ENCODE measurements at places on chromosomes 11 and 22.

DNA sequence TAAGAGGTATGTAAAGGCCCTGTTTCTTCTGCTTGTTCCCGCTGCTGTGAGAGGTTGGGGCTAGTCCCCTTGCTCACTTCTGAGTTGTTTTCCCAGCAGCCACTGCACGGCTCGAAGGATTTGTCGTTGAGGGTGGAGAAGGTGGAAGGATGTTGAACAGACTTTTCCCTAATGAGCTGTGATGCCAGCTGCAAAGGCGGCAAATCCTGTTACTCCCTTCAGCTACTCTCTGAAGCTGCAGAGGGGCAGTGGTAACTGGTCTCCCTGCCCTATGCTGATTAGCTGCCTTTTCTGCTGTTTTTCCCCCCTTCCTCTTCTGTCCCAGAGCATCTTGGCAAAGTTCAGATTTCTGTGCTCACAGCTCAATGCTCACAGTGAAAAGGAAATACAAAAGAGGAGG is 90.4 kb upstream of the SLC25A18 start:
- DNase-seq, result no peak

- DNase-seq, result no peak
Measured at GRCh38 chr11:26102325-26102724, 229.6 kb upstream of the ANO3 start.

DNA sequence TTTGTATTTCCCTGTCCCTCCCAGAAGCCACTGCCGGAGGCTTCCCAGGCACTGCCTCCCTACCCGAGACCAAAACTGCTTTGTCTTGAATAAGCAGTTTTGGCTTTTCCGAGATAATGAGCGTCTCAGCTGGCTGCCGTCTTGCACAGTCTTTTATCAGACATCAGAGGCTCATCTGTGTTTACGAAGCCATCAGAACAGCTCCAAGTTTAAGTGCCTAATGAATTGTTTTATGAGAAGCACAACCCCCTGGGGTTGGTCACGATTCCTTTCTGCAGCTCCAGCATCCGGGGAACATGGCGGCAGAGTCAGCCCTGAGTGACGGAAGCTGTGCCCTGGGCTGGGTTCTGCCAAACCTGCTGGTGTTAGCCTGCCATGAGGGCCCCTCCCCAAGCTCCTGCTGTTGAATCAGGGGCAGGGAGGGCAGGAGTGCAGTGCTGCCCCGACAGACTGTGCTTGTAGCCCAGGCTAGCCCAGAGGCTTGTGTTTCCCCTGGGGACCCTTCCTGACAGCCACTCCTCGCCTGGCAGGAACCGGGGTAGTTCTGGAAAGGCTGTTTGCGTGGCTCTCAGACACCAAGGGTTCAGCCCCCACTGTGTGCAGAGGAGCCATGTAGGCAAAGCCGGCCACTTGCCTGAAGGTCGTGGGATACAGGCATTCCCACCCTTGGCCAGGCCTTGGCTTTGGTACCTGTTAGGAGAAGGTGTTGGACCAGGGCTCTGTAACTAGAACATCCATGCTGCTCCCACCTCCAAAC is 96.1 kb downstream of the MORC2 start:
- no peak for DNase-seq

GRCh38 chr11:9530901-9531625 is 42.4 kb upstream of the WEE1 start:
- DNase-seq, result no peak
